ENCODE measurements at places on chromosomes 5 and 9.

DNA sequence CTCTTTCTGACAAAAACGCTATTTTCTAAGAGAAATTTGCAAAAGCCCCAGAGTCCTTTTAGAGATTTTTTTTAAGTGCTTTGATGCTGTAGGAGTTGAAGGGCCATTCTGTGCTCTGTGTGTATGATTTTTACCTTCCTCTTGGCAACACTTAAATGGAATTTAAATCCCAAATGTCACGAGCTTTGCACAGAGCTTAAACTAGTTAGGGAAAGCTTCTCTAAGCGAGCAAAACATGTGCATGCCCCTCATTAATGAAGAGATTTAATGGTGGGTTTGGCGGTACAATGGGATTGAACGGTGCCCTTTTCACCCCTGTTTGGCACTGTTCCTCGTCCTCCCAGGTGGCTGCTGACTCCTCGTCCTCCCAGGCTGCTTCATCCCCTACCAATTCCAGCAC is 220.7 kb downstream of the DRD1 start:
- DNase-seq, result no peak

GRCh38 chr9:25602400-25603044 is 75.7 kb downstream of the TUSC1 start:
- no peak for DNase-seq

GRCh38 chr9:27945386-27945785 is 372.1 kb upstream of the C9orf72 start:
- DNase-seq, result no peak

GRCh38 chr9:93082841-93083411 is 13.1 kb upstream of the CARD19 start:
- no peak for DNase-seq

DNA sequence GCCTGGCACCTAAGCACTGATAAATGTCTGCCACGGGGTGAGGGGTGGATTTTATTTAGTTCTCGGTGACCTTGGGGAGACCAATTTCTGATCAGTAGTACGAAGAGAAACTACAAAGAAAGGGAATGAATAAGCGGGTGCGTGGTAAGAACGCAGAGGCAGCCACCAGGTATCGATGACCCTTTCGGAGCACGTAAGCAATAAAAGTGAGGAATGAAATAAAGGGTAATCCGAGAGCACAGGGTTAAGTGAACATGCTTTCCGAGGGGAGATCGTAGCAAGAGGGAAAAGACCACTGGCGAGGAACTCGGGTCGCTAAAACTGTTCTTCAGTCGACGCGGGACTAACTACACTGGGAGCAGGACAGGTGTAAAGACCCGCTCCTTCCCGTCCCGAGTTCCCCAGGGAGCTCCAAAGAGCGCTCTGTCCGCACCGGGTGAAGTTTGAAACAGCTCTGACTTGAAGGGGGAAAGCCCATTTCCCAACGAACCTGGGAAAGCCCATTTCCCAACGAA is 1.1 kb downstream of the ELOVL7 start:
- DNase-seq, result no peak

- DNase-seq, result no peak
These were observed 74.7 kb downstream of the PTTG1 start for GRCh38 chr5:160496334-160496733.

DNA sequence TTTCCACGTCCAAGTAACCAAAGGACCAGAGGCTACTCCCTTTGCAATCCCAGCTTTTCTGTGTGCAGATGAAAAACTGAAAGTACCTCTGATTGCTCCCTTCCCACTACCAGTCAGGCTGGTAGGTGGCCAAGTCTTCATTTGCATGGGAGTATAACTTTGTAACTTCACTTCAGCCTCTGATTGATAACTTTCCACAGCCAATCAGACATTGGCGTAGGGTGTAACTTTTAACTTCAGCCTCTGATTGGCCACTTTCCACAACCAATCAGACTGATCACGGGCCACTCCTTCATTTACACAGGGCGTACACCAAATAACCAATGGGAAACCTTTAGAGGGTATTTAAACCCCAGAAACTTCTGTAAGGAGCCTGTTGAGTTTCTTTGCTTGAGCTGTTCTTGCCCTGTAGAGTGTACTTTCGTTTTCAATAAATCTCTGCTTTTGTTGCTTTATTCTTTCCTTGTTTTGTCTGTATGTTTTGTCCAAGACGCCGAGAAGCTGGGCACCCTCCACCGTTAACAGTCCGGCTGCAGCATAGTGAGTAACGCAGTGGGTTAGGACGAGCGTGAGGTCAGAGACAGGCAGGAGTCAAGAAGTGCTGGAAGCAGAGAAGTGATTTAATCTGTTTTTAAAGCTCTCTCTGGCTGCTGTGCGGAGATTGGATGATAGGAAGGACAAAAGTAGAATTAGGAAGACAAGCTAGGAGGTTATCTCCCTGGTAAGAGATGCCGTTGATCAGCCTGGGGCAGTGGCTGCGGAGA is 3.5 kb upstream of the EXOSC2 start:
- no peak for DNase-seq

DNA sequence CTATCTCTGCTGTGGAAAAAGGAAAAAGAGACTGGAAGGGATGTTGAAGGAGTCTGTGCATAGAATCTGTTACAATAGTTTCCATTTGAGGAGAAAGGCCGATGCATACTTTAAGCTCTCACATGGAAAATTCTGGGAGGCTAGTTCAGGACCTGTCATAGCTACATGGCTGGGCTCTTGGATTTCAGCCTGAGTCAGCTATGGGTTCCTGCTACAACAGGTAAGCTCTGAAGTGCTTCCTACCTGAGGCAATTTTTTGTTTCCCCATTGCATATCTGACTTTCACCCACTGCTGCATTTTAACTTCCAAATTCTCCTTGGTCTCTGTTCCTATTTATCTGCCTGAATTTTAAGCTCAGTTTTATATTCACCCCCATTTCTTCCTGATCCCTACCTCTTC is 310.7 kb downstream of the RAB3C start:
- DNase-seq, result no peak

GRCh38 chr5:151520294-151520693 is 70.8 kb downstream of the FAT2 start:
- DNase-seq, result no peak

DNA sequence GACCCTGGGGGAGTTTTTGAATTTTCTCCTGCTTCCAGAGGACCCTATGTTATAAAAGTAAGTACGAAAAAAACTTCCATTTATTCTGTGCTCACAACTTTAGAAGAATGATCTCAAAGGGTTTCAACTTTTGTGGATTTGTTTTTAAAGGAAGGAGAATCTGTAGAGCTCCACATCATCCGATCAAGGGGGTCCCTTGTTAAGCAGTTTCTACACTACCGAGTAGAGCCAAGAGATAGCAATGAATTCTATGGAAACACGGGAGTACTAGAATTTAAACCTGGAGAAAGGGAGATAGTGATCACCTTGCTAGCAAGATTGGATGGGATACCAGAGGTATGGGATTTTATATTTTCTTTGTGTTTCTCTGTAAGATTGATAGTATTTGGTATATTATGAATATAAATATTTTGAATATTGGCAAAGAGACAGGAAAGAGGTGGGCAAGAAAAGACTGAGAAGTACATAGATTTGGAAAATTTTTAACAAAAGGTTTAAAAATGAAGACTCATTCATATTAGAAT is 84.2 kb downstream of the ADGRV1 start:
- DNase-seq, result no peak

GRCh38 chr5:145466533-145466932 is 368.6 kb downstream of the PRELID2 start:
- no peak for DNase-seq

DNA sequence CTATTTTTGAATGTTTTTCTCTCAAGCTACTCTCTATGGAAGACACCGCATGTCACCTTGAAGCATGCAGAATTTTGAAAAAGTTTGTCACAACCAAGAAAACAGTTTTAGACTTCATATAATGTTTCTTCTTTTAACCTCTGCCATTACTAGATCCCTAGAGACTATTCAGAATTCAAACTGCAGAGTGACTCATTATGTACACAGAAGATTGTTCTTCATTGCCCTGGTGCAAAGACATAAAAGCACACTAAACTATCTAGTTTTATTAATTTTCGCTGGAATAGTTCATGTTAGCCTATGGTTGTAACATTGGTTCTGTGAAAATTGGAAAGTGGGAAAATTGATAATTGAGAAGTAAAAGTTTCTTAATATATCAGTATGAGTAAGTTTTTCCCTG is 18.4 kb downstream of the F2RL2 start:
- no peak for DNase-seq

GRCh38 chr5:142446131-142446959 is 121.5 kb upstream of the SPRY4 start:
- DNase-seq, result no peak

GRCh38 chr9:27340961-27341511 is 44.1 kb upstream of the EQTN start:
- no peak for DNase-seq

GRCh38 chr9:109953300-109953699 is 173.3 kb downstream of the PALM2AKAP2 start:
- no peak for DNase-seq

GRCh38 chr9:690517-691111 is 150.9 kb upstream of the DMRT1 start:
- DNase-seq, result no peak

DNA sequence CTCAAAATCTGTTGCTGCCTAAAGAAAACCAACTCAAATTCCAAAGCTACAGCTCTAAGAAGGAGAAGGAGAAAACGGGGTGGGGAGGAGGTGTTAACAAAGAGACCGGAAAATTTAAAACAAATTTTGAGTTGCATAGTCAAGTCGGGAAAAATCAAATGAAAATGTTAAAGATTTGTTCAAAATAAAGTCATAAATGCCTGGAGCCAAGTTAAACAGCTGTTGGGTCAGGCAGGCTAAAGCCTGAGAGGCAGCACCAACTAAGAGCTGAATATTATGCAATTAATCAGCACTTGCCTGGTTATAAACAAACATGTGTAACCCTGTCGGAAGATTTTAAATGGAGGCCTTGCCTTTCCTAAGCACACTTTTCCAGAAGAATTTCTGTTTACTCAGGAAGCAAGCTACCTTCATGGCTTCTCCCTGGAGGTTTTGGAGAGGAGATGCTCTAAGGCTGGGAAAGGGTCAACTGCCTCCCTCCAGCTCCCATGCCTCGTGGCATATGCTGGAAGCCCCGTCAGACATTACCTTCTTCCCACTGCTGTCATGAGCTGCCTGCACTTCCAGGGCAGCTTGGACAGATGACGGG is 270.5 kb downstream of the DMRT2 start:
- DNase-seq, result no peak
